PC-9 (cell line): ENCODE measurements at places on chromosomes 11 and 22.

GRCh38 chr22:27881421-27881820 lies 37.6 kb downstream of the PITPNB start:
- peaks cover 19% of the 10 kb centered on the region; the same call in 1 of the 2 replicates for H3K36me3 ChIP-seq
- peaks cover 5% of the 10 kb centered on the region; the same call in 1 of the 2 replicates for H3K4me1 ChIP-seq
- no peak for DNase-seq
- no peaks in the 10 kb centered on the region for H3K27me3 ChIP-seq
- no peak overlapping the region for H3K4me3 ChIP-seq
- no peak overlapping the region for H3K27ac ChIP-seq

DNA sequence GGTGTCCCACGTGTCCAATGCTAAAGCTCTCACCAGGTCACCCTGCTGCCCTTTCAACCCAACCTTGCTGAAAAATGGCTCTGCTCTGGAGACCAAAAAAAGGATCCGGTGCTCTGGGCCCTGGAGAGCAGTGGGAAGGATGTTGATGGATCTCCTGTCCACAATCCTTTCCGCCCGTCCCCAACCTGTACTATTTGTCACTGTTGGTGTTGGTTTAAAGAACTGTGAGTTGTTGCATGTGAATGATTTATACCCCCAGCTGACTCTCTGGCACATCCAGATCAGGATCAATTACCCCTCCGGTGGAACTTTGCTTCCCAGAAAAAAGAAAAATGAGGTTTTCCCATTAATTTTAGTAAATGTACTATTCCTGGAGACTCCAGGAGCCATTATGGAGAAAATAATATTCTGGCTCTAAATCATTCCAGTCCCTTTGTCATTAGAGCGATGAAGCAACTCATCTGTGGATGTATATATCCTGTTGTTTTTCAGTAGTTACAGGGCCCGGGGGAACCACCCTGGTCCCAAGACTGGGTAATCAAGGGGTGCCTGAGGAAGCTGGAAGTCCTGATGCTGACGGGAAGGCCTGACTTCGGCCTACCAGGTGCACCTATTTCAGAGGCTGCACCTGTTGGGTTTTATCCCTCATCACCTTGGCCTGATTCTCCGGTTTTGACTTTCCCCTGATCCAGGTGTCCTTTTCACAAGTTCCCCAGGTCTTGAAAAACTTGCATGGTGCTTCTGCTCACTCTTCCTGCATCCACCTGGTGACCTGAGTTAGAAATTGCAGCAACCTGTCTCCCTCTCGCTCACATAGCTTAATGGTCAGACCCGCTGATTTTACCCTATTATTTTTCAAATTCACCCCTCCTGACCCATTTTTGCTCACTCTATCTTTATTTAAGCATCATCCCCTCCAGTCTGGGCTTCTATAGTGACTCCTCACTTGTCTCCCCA lies 209.2 kb upstream of the SEZ6L start:
- no peaks in the 10 kb centered on the region for H3K36me3 ChIP-seq
- no peak overlapping the region for H3K4me3 ChIP-seq
- DNase-seq = no peak
- no peaks in the 10 kb centered on the region for H3K4me1 ChIP-seq
- H3K27me3 ChIP-seq = peaks cover 79% of the 10 kb centered on the region

- DNase-seq = peak; percentile 76
- H3K4me3 ChIP-seq = no peak overlapping the region
- H3K27me3 ChIP-seq = no peaks in the 10 kb centered on the region
- peaks cover 20% of the 10 kb centered on the region for H3K36me3 ChIP-seq
- H3K27ac ChIP-seq = no peak overlapping the region
Measured at GRCh38 chr11:62593434-62594044, 2.2 kb upstream of the TUT1 start.

- peaks cover 9% of the 10 kb centered on the region for H3K4me1 ChIP-seq
- H3K27ac ChIP-seq = no peak overlapping the region
- no peaks in the 10 kb centered on the region for H3K27me3 ChIP-seq
- H3K36me3 ChIP-seq = no peaks in the 10 kb centered on the region
- H3K4me3 ChIP-seq = no peak overlapping the region
- DNase-seq = no peak
Measured at GRCh38 chr11:111370902-111371578, 8.0 kb downstream of the POU2AF1 start.

DNA sequence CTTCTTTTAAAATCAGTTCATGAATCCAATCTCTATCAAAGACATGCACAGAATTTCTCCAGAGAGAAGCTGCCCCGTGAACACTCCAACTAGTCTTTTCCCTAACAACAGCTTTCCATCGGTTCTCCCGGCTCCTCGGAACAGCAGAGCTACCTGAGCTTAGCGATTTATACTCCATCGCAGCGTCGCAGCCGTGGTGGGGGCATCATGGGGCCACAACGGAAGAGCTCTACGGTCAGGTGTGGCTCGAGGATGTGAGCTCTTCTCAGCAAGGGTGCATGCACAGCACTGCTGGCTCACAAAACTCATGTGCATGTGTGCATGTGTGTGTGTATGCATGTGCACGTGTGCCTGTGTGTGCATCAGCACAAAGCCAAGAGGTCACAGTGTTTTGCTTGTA lies 11.7 kb upstream of the MOB2 start:
- H3K36me3 ChIP-seq = no peaks in the 10 kb centered on the region
- H3K4me3 ChIP-seq = no peak overlapping the region
- DNase-seq = no peak
- no peaks in the 10 kb centered on the region for H3K27me3 ChIP-seq

DNA sequence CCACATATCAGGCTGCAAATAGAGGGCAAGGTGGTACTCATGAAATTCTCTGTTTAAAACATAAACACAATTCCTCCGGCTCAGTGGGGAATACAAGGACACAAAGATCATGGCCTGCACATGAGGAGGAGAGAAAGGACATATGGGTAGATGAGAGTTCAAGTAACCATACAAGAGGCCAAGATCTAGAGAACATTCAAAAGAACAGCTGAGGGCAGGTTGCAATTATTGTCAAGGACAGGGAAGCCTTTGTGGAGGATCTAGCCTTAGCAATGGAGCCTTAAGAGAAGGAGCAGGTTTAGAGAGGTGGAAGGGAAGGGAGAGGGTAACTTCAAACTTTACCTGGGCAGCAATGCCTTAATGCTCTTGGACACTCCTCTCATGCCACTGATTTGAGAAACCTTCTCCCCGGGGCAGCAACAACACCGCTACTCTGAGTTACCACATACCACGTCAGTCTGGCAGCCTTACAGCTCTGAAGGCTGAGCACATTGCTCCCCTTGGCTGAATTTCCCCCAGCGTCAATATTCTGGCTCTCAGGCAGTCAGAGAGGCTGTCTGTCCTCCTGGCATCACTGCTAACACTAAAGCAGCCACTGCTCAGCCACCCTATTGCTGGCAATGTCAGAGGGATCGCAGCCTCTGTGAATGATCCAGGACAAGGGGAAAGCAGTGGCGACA lies 55.5 kb downstream of the CLPB start:
- no peaks in the 10 kb centered on the region for H3K4me1 ChIP-seq
- no peak for DNase-seq
- H3K27me3 ChIP-seq = no peaks in the 10 kb centered on the region
- H3K36me3 ChIP-seq = no peaks in the 10 kb centered on the region

DNA sequence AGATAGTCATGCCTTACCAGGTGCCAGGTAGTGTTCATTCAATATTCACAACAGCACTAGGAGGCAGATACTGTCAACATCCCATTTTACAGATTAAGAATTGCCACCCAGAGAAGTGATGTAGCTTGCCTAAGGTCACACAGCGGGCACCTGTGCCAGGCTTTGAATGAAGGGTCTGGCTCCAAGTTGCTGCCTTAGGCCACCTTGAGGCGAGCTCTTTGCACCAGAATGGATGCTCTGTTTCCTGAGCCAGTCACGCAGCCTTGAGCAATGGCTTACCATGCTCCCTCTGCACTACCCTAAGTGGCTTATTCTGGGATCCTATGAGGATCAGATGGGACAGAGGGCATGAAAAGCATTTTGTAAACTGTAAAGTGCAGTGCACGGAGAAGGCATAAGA lies 25.1 kb upstream of the TIMP3 start:
- DNase-seq = no peak
- peaks cover 56% of the 10 kb centered on the region for H3K4me1 ChIP-seq
- no peaks in the 10 kb centered on the region for H3K36me3 ChIP-seq
- H3K27ac ChIP-seq = no peak overlapping the region

GRCh38 chr11:106326087-106326486 lies 248.6 kb downstream of the AASDHPPT start:
- no peaks in the 10 kb centered on the region for H3K27me3 ChIP-seq
- no peaks in the 10 kb centered on the region for H3K36me3 ChIP-seq

- no peaks in the 10 kb centered on the region for H3K27me3 ChIP-seq
- no peak for DNase-seq
- H3K4me3 ChIP-seq = no peak overlapping the region
- H3K4me1 ChIP-seq = peaks cover 7% of the 10 kb centered on the region
Measured at GRCh38 chr22:45799291-45799690, 127.7 kb downstream of the ATXN10 start.

DNA sequence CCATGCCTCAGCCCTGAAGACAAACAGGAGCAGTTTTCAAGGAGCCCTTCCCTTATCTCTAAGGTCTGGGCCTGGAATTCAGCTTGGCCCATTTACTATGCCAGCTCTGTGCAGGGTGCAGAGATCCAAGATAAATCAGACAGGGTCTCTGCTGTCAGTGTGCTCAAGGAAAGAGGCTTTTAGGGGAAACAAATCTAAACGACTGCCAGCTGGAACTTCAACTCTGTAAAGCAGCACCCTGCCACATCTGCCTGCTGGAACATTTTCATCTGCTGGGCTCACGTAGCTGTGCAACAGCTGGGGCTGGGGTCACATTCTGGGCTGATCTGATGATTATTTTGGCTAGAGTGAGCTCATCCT lies 19.8 kb upstream of the EHF start:
- H3K27me3 ChIP-seq = no peaks in the 10 kb centered on the region
- peak overlapping the region; percentile 91 for H3K27ac ChIP-seq
- H3K36me3 ChIP-seq = no peaks in the 10 kb centered on the region
- peaks cover 61% of the 10 kb centered on the region for H3K4me1 ChIP-seq
- no peak overlapping the region for H3K4me3 ChIP-seq

DNA sequence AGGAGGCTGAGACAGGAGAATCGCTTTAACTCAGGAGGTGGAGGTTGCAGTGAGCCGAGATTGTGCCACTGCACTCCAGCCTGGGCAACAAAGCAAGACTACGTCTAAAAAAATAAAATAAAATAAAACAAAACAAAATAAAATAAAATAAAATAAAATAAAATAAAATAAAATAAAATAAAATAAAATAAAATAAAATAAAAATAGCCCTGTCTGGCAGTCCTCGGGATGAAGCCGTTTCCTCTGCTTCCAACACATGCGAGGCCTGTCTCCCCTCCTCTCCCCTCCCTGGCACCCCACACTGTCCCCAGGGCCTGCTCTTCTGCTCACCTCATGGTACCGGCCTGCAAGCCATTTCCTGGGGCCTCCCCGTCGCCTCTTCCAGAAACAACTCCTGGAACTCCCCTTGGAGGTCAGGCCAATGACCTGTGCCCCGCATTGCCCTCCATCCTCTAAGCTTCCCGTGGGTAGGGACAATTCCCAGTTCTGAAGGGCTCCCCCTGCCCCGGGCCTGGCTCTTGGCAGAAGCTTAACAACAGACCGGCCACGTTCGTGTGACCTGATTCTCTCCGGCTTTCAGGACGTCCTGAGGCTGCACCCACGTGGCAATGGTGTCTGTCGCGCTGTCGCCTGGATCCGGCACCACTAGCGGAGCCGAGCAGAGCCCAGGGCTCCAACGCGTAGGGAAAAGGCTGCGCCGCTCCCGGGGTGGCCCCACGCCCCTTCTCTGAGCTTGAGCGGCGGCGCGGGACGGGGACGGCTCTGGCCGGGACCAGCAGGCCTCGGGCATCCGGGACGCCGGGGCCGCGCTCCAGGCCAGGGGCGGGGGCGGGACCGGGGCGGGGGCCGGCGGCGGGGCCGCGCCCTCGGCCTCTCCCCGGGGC lies 456 bp upstream of the PARVB start:
- H3K27me3 ChIP-seq = no peaks in the 10 kb centered on the region
- peaks cover 5% of the 10 kb centered on the region for H3K4me1 ChIP-seq
- peak; percentile 30 for DNase-seq

DNA sequence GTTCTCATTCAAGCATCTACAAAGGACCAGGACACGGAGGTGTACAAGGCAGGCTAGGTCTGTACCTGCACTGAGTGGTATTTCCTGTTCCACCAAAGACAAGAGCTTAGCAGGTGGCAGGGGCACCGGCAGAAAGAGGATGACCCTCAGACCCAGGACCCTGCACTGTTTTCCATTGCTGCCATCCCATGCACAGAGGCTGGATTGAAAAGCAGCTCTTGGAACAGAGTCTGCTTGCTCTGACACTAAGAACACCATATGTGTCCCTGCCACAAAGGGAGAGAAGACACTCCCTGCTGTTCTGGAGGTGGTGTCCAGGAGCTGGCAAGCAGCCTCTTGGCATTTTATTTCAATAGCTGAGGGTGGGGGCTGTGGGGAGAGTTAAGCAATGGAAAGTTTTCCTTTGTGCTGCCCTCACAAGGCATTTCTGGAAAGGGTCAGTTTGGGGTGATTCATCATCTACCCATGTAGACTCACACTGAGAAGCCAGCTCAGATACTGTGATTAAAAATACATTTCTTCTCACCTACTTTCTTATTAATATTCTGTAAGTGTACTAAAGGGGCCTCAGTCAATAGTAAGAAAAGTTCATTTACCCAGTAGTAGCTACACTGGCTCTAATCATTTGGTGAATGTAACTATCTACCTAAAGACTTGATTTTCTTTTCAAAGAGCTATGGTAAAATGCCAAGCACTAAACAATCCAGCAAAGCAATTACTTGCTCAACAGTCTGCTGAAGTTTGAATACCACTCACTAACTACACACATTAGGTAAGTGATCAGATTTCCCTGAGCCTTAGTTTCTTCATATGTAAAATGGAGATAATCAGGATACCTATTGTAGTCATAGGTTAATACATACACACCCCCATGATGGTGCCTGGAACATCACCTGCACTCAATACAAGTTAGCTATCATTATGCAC lies 55.2 kb downstream of the SLC1A2 start:
- H3K36me3 ChIP-seq = no peaks in the 10 kb centered on the region
- H3K4me1 ChIP-seq = peaks cover 40% of the 10 kb centered on the region

- H3K4me1 ChIP-seq = no peaks in the 10 kb centered on the region
- H3K27ac ChIP-seq = no peak overlapping the region
- H3K36me3 ChIP-seq = no peaks in the 10 kb centered on the region
- H3K4me3 ChIP-seq = no peak overlapping the region
Measured at GRCh38 chr22:26828311-26828710, 170.9 kb downstream of the MIAT start.

DNA sequence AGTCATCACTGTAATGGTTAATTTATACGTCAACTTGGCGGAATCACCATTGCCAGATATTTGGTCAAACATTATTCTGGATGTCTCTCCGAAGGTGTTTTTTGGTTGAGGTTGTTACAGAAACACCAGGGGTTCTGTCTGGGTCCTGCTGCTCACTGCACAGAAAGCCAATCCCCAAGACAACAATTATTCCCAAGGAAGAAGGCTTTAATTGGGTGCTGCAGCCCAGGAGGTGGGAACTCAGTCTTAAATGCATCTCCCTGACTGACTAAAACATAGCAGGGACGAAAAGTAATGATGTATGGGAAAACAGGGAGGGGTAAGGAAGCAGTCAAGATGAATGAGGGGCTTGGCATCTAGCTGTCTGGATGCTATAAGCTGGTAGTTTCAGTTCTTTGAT lies 331.3 kb downstream of the TBC1D22A start:
- no peaks in the 10 kb centered on the region; the same call in 1 of the 2 replicates for H3K4me1 ChIP-seq
- H3K4me3 ChIP-seq = no peak overlapping the region
- H3K27ac ChIP-seq = no peak overlapping the region
